GM12878 (cell line): ENCODE measurements at places on chromosomes 2 and 18. TPM values are rescaled to one million over a fixed set of nuclear protein-coding genes. Genes with fewer than 3 reads are reported as not detected.

The RBM44 gene
- total RNA-seq: 0.56 and 0.98 TPM in 2 replicates

The DSG1 gene
- total RNA-seq: 2.8 and 3.9 TPM in 2 replicates

The GKN1 gene
- total RNA-seq: not detected in 2 replicates

DNA sequence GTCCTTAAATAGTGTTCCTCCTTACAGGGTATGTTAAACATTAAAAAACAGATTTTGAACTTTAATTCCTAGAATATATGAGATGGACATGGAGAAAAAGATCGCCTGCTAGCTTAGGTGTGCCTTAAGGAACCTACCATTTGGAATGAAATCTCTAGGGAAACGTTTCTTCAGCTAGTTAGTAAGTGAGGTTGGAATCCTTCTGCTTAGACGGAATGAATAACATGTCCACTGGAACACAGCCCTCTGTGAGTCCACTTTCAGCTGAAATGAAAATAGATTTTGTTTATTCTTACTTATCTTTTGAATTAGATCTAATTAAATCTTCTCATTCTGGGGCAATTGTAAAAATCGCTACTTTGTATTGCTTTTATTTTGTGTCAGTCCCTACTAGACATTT lies 28.4 kb downstream of the NAB1 start:
- no peak for DNase-seq
- no peak overlapping the region for H3K4me3 ChIP-seq
- H3K27ac ChIP-seq: peak overlapping the region; percentile 87
- H3K36me3 ChIP-seq: no peaks in the 10 kb centered on the region; the same call in 1 of the 2 replicates
- H3K27me3 ChIP-seq: no peaks in the 10 kb centered on the region

DNA sequence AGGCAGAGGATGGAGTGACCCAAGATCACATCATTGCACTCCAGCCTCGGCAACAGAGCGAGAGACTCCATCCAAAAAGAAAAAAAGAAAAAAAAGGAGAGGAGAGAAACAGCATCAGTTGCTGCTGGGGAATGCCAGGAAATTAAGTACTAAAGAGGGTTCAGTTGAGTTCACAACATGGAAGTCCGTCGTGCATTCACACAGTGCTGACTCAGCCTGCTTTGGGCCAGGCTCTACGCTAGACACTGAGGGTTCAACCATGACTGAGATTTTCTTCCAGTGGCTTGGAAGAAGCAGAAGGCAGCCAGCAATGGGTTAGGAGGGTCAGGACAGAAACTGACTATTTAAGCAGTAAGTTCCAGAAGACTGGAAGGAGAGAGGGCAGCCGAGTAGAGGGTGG lies 108.8 kb downstream of the FMNL2 start:
- no peaks in the 10 kb centered on the region; the same call in 1 of the 2 replicates for H3K4me1 ChIP-seq
- no peaks in the 10 kb centered on the region for H3K36me3 ChIP-seq
- no peak overlapping the region for H3K4me3 ChIP-seq

GRCh38 chr2:109254174-109254904 lies 125.3 kb downstream of the SH3RF3 start:
- DNase-seq: peak; percentile 94
- peaks cover 29% of the 10 kb centered on the region for H3K4me1 ChIP-seq
- H3K36me3 ChIP-seq: no peaks in the 10 kb centered on the region
- no peaks in the 10 kb centered on the region for H3K27me3 ChIP-seq
- H3K4me3 ChIP-seq: no peak overlapping the region

GRCh38 chr2:60961457-60961856 lies 56.1 kb upstream of the PEX13 start:
- no peaks in the 10 kb centered on the region for H3K36me3 ChIP-seq
- DNase-seq: no peak
- no peak overlapping the region for H3K4me3 ChIP-seq
- H3K27me3 ChIP-seq: no peaks in the 10 kb centered on the region
- H3K4me1 ChIP-seq: peaks cover 13% of the 10 kb centered on the region

GRCh38 chr2:25473131-25473530 lies 131.4 kb upstream of the DNMT3A start:
- no peak overlapping the region for H3K27ac ChIP-seq
- no peak overlapping the region for H3K4me3 ChIP-seq
- H3K27me3 ChIP-seq: no peaks in the 10 kb centered on the region
- H3K36me3 ChIP-seq: no peaks in the 10 kb centered on the region

GRCh38 chr2:238739668-238740067 lies 108.2 kb upstream of the TWIST2 start:
- no peaks in the 10 kb centered on the region for H3K27me3 ChIP-seq
- H3K27ac ChIP-seq: no peak overlapping the region
- DNase-seq: no peak

- DNase-seq: no peak
- peaks cover 28% of the 10 kb centered on the region for H3K4me1 ChIP-seq
- no peaks in the 10 kb centered on the region; the same call in 1 of the 2 replicates for H3K36me3 ChIP-seq
- no peaks in the 10 kb centered on the region for H3K27me3 ChIP-seq
- H3K27ac ChIP-seq: no peak overlapping the region
Measured at GRCh38 chr2:168514692-168515091, 58.6 kb downstream of the CERS6 start.

GRCh38 chr2:241052677-241053360 lies 49.3 kb downstream of the MTERF4 start:
- no peaks in the 10 kb centered on the region; the same call in 1 of the 2 replicates for H3K36me3 ChIP-seq
- H3K4me1 ChIP-seq: peaks cover 4% of the 10 kb centered on the region
- no peak overlapping the region for H3K27ac ChIP-seq
- no peak overlapping the region for H3K4me3 ChIP-seq
